T-helper 2 cell treated with Interferon-gamma antibody and Interleukin-4, amounts not matched to agents 5 μg/mL and 100 μg/mL, for 36 hours (primary cell): ENCODE measurements at places on chromosomes 7 and 10.

GRCh38 chr7:51198654-51199053 is 118.0 kb downstream of the COBL start:
- H3K4me1 ChIP-seq, result no peaks in the 10 kb centered on the region
- no peaks in the 10 kb centered on the region for H3K36me3 ChIP-seq
- H3K27ac ChIP-seq, result no peak overlapping the region
- no peak overlapping the region for H3K4me3 ChIP-seq
- H3K27me3 ChIP-seq, result peaks cover 7% of the 10 kb centered on the region

DNA sequence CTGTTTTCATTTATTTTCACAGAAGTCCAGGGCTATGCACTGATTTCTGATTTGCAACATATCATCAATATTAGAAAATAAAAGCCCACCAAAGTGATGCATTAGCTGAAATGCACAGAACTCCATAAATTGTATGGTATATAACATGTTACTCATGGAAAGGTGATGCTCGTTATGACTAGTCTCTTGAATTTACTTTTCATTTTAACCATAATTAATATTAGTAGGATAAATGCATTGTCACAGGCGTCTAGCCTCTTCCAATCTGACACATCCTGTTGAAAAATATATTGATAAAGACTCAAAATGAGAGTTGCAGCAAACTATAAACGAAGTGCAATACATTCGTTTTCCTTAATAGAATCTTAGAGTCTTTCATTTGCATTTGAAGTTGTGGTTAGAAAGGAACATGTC is 92.4 kb downstream of the CPED1 start:
- no peak for DNase-seq
- H3K27me3 ChIP-seq, result peaks cover 19% of the 10 kb centered on the region
- no peaks in the 10 kb centered on the region for H3K36me3 ChIP-seq
- no peaks in the 10 kb centered on the region for H3K4me1 ChIP-seq

DNA sequence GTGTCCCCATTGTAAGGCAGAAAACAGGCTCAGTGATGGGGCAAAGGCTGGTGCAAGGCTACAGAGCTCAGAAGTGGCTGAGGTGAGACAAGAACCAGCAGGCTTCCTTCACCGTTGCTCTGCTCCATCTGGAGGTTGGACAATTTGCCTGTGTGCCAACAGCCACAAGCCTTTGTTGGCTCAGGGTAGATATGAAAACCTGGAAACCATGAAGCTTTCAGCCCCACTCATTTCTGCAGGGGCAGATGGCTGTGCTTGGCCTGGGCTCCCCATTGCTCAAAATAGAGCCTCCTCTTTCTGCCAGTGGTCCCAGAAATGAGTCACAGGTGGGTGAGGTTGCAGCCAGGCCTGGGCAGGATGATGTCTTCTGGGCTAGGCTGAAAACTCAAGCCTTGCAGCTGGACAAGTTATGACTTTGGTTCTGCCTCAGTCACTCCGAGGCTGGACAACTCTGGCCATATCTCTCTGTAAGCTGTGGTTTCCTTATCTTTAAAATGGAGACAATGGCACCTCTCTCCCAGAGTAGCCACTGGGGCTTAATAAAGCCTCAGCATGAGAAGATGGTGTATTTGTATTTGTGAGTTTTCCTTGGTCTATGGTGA is 12.2 kb upstream of the ZNF273 start:
- no peak overlapping the region for H3K27ac ChIP-seq
- peaks cover 30% of the 10 kb centered on the region for H3K27me3 ChIP-seq
- DNase-seq, result no peak
- H3K4me1 ChIP-seq, result peaks cover 9% of the 10 kb centered on the region

DNA sequence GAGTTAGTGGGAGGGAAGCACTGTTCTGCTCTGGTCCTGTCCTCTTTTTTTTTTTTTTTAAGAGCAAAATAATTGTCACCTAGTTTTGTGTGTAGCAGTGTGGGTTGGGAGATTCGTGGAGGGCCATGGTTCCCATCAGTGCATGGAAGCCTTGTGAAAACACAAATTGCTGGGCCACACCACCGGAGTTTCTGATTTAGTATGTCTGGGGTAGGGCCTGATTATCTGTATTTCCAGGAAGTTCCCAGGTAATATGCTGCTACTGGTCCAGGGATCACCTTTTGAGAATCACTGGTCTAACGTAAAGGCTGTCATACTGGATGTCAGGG is 191.3 kb downstream of the GATA3 start:
- peaks cover 38% of the 10 kb centered on the region for H3K36me3 ChIP-seq
- H3K4me1 ChIP-seq, result peaks cover 72% of the 10 kb centered on the region
- H3K4me3 ChIP-seq, result peak overlapping the region; percentile 79
- no peaks in the 10 kb centered on the region for H3K27me3 ChIP-seq
- no peak for DNase-seq

- no peaks in the 10 kb centered on the region for H3K36me3 ChIP-seq
- no peak overlapping the region for H3K4me3 ChIP-seq
- no peak overlapping the region for H3K27ac ChIP-seq
- H3K27me3 ChIP-seq, result no peaks in the 10 kb centered on the region
- DNase-seq, result no peak
- no peaks in the 10 kb centered on the region for H3K4me1 ChIP-seq
These were observed 20.7 kb downstream of the ANK3 start for GRCh38 chr10:60368875-60369546.

GRCh38 chr7:84043661-84044191 is 150.9 kb downstream of the SEMA3A start:
- peaks cover 9% of the 10 kb centered on the region for H3K27me3 ChIP-seq
- no peak overlapping the region for H3K27ac ChIP-seq
- H3K4me1 ChIP-seq, result no peaks in the 10 kb centered on the region
- DNase-seq, result no peak

DNA sequence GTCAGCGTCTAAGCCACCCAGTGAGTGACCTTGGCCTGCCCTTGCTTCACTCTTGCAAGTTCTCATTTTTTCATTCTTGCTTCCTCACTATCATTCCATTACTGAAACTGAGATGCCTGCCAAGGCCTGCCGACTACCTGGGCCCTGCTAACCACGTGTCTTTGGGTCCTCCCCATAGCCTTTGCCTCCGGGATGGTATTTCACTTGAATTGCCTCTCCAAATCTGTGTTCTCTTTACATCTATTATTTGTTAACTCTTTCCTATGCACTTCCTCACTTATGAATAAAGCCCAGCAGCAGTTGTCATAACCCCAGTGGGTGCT is 234.6 kb downstream of the SNX10 start:
- no peaks in the 10 kb centered on the region for H3K36me3 ChIP-seq
- DNase-seq, result no peak
- H3K4me1 ChIP-seq, result no peaks in the 10 kb centered on the region
- no peak overlapping the region for H3K27ac ChIP-seq
- peaks cover 13% of the 10 kb centered on the region for H3K27me3 ChIP-seq

DNA sequence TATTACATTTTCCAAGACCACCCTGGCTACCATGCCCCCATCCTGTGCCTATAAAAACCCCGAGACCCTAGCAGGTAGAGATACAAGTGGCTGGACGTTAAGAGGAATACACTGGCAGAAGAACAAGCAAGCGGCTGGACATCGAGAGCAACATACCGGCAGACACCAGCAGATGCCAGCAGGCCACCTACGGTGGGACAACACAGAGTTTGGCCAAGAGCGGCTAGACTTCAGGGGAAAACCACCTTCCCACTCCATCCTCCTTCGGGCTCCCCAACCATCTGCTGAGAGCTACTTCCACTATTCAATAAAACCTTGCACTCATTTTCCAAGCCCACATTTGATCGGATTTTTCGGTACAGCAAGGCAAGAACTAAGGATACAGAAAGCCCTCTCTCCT is 70.3 kb downstream of the ORC5 start:
- H3K27me3 ChIP-seq, result no peaks in the 10 kb centered on the region
- DNase-seq, result no peak
- peaks cover 7% of the 10 kb centered on the region for H3K4me1 ChIP-seq
- H3K27ac ChIP-seq, result peak overlapping the region; percentile 11
- H3K36me3 ChIP-seq, result peaks cover 23% of the 10 kb centered on the region

- no peaks in the 10 kb centered on the region for H3K36me3 ChIP-seq
- DNase-seq, result no peak
- H3K27ac ChIP-seq, result no peak overlapping the region
- H3K4me1 ChIP-seq, result peaks cover 7% of the 10 kb centered on the region
- no peak overlapping the region for H3K4me3 ChIP-seq
These were observed 77.6 kb upstream of the ZMIZ1 start for GRCh38 chr10:78991187-78991586.

GRCh38 chr7:74230446-74231231 is 20.8 kb downstream of the LAT2 start:
- no peak for DNase-seq
- H3K4me1 ChIP-seq, result peaks cover 21% of the 10 kb centered on the region
- no peak overlapping the region for H3K4me3 ChIP-seq
- H3K36me3 ChIP-seq, result peaks cover 54% of the 10 kb centered on the region
- H3K27ac ChIP-seq, result peak overlapping the region; percentile 55
- H3K27me3 ChIP-seq, result no peaks in the 10 kb centered on the region

DNA sequence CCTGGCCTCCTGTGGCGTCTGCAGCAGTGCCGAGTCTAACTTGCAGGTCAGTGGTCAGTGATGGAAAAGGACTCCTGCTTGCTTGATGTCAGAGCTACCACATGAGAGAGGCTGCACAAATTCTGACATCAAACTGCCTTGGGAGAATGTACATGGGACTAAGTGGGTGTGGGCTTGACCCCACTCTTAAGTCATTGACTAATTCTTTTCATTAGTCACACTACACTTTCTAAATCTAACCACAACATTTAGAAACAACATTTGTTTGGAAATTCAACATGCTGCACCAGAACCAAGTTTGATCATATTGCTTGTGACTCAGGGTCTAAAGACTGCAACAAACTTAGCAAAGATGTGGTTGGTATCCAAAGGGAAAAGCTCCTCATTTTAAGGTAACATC is 24.4 kb upstream of the CDC14C start:
- no peaks in the 10 kb centered on the region for H3K4me1 ChIP-seq
- H3K27me3 ChIP-seq, result no peaks in the 10 kb centered on the region
- no peak overlapping the region for H3K4me3 ChIP-seq
- H3K27ac ChIP-seq, result no peak overlapping the region

GRCh38 chr7:5381071-5381772 is 42.4 kb downstream of the TNRC18 start:
- no peak overlapping the region for H3K27ac ChIP-seq
- no peaks in the 10 kb centered on the region for H3K27me3 ChIP-seq
- H3K4me3 ChIP-seq, result no peak overlapping the region
- peaks cover 3% of the 10 kb centered on the region for H3K4me1 ChIP-seq

DNA sequence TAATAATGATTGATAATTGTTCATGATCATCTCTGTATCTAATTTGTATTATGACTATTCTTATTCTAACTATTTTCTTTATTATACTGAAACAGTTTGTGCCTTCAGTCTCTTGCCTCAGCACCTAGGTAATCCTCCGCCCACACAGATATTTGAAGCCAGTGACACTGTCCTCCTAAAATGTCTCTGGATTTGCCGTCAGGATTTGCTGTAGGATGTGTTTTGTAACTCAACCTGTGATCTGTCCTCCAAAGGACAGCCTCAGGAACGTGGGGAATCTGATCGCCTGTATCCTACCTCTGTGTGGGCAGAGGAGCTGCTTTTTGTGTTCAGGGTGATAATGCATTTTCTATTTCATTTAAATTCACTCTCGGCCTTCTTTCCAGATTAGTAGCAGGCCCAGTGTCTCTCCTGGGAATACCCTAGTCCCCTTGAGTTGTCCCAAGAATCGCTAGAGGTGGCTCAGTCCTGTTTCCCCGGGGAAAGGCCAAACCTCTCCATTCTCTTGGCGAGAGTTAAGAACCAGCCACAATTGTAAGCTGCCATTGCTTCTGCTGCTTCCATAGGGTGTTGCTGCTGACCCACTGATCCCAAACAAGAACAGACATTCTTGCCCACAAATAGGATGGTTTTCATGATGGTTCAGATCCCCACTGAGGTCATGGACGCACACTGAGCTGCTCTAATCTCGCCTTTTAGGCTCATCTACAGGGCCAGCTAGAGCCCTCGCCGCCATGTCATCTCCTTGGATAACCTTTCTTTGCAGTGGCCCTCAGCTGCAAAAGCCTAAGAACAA is 136.2 kb upstream of the KCNMA1 start:
- no peak for DNase-seq
- no peak overlapping the region for H3K27ac ChIP-seq
- no peaks in the 10 kb centered on the region for H3K36me3 ChIP-seq

GRCh38 chr7:15685358-15686294 is 857 bp downstream of the MEOX2 start:
- no peak overlapping the region for H3K4me3 ChIP-seq
- DNase-seq, result no peak
- no peak overlapping the region for H3K27ac ChIP-seq
- peaks cover 42% of the 10 kb centered on the region for H3K27me3 ChIP-seq
- H3K36me3 ChIP-seq, result no peaks in the 10 kb centered on the region

DNA sequence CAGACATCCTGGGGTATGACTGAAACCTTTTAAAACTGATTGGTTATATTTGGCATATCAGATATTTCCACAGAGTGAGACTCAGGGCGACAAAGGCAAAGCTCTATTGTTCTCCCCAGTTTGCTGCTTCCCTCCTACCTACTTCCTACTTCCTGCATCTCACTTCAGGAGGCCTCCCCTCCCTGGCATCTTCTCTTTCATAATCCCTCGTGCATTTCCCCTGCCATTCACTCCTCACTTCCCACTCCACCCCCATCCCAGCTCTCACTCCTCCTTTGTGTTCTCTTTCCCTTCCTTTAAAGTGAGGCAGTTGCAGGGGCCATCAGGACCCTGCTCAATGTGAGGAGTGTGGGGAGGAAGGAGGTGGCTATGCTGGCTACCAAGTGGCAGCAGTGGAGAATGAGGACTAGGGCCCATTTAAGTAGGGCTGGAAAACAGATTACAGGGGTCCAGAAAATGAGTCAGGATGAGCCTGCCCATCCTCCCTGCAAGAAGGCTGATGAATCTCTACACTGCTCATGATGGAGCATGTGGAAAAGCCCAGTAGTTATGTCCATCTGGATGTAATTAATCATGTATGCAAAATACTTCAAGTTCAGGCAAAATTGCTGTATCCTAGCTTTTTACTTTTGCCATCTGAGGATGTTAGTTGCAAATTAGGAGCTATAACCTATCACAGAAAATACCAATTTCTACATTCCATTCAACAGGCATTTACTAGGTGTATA is 311.8 kb upstream of the IMMP2L start:
- no peak for DNase-seq
- no peak overlapping the region for H3K4me3 ChIP-seq
- H3K27me3 ChIP-seq, result peaks cover 5% of the 10 kb centered on the region
- H3K27ac ChIP-seq, result no peak overlapping the region
- no peaks in the 10 kb centered on the region for H3K36me3 ChIP-seq

DNA sequence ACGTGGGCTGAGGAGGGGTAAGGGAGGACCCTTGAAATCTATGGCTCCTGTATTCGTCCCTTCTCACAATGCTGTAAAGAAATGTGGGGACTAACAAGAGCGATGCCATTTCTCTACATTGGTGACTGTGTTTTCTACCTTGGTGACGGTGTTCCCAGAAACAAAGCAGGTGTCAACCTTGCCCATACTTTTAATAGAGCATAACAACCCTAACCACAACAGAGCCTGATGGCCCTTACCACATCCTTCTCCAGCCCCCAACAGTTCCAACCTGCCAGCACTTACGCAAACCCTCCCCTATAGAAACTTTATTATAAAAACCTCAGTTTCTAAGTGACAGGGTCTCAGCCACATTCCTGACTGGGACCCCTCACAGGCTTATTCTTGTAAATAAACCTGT is 28.2 kb upstream of the ADCYAP1R1 start:
- peaks cover 13% of the 10 kb centered on the region for H3K4me1 ChIP-seq
- DNase-seq, result no peak
- H3K36me3 ChIP-seq, result no peaks in the 10 kb centered on the region
- no peak overlapping the region for H3K4me3 ChIP-seq

GRCh38 chr7:74387606-74388005 is 66.1 kb upstream of the GTF2IRD1 start:
- no peak overlapping the region for H3K27ac ChIP-seq
- no peaks in the 10 kb centered on the region for H3K27me3 ChIP-seq
- no peaks in the 10 kb centered on the region for H3K4me1 ChIP-seq
